GM04504 (cell line): ENCODE measurements at places on chromosomes 6 and 20.

DNA sequence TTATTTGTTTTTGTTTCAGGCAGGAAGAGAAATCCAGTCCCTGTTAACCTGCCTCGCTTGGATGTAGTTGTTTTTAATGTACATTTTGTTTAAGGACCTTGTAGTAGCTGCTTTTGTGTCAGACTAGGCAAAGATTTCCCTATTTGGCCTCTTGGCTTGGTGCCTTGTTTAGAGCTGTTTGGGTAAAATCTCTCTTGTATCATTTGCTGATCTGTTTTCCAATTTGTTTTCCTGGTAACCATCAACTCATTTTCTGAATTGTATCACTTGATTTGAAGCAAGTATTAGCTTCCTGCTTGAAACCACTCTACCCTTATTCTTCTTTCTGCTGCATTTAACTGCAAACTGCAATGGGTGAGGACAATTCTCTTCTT, 160.7 kb downstream of the ZFAND3 start:
- DNase-seq = no peak

- DNase-seq = no peak
These were observed 6.4 kb downstream of the LZTS3 start for GRCh38 chr20:3166913-3167342.

- peak; percentile 17 for DNase-seq
These were observed 138.5 kb downstream of the UST start for GRCh38 chr6:148885136-148885865.

DNA sequence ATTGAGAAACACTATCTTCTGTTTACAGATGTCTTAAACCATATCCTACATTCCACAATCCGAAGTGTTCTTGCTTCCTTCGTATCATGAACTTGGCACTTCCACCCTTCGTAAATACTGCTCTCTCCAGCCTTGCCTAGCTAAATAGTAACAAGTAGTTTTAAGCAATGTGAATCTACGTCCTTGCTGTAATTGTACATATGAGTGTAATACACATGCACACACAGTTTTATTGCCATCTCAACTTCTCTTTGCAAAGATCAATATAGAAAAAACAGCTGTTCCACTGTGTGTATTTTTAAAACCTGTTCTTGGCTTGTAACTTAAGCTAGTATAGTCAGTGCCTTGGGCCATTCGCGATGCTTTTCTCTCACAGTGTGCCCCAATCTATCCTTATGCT, 1524.7 kb downstream of the GRIK2 start:
- DNase-seq = no peak

GRCh38 chr6:168370310-168370991, 50.9 kb upstream of the DACT2 start:
- no peak for DNase-seq

GRCh38 chr6:159654483-159655098, 38.5 kb downstream of the SOD2 start:
- peak; percentile 35 for DNase-seq
